ENCODE measurements at places on chromosomes 4 and X.

GRCh38 chrX:13305108-13305507 is 14.7 kb downstream of the ATXN3L start:
- no peak for DNase-seq

GRCh38 chrX:153365670-153366069 is 31.7 kb downstream of the ZNF275 start:
- DNase-seq, result no peak

DNA sequence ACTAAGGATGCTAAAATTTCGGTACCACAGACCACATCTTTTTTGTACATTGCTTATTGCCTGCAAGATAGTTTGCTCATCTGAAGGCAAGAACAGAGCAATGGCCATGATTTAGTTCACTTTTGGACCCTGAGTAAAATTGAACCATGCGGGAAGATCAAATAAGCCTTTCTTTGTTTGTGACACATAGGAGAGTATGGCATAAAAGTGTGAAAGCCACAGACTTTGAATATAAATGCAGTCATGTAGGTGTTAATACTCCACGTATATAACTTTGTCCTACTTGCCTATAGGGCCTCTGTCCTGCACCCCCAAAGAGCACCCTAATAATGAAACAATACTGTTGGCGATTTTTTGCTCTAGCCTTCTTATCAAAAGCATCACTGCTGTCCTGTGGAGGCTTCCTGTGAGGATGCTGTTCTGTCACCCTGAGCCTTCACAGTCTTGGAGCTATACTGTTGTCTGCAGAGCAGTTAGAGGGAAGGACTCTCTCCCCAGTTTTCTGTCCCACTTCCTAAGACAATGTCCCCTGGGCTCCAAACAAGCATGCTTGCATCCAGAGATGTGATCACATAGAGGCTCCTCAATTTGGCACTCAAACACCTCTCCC is 10.2 kb upstream of the CXCL13 start:
- DNase-seq, result no peak

- peak; percentile 89 for DNase-seq
Observed at GRCh38 chrX:139739138-139739537, 31.2 kb upstream of the MCF2 start.

- no peak for DNase-seq
Observed at GRCh38 chr4:138185859-138186645, 56.1 kb downstream of the SLC7A11 start.

GRCh38 chr4:37765741-37766140 is 60.7 kb upstream of the PGM2 start:
- no peak for DNase-seq

DNA sequence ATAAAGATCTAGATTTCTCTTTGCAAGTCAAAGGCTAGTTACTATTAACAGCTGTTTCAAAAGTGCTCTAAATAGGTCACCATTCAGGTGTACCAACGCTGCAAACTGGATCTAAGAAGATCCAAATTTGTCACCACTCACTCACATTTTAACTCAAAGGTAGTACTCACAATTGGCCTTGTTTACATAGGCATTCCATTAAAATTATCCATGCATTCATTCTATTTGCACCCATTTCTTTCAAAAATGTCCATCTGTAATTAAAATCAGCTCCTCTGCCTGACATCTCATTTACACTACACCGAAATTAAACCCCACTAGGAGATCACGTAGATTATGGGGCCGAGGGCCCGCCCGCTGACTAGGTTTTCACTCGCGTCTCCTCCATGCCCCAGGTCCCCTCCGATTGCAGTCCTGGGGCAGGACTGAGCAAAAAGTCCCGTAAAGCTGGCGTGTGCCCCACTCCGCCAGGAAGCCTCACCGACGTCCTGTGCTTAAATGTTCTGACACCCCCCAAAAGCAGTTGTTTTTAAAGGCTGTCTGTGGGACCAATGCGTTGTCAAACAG is 1.3 kb upstream of the ING2 start:
- DNase-seq, result no peak

GRCh38 chrX:14243823-14244222 is 214.1 kb upstream of the GEMIN8 start:
- no peak for DNase-seq

GRCh38 chrX:79259073-79259689 is 108.0 kb downstream of the ITM2A start:
- no peak for DNase-seq

DNA sequence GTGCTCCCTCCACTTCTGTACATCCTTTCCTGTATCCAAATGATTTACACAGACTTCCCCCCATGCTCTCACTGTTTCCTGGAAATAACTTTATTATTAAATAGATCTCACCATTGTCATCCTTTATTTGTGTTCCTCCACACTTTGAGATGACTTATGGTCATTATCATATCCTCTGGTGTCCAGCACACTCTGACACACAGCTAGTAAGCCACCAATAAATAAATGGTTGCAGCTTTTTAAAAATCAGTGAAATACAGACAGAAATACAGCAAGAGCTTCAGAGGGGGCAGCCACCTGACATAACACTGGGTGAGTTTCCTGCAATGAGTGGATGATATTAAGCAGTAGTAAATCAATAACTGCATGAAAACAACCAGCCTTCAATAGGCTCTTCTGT is 2036.4 kb upstream of the AGA start:
- DNase-seq, result no peak

GRCh38 chr4:75371915-75372314 is 142.3 kb downstream of the RCHY1 start:
- DNase-seq, result no peak

GRCh38 chr4:164023214-164023613 is 528.7 kb downstream of the TMA16 start:
- DNase-seq, result no peak

DNA sequence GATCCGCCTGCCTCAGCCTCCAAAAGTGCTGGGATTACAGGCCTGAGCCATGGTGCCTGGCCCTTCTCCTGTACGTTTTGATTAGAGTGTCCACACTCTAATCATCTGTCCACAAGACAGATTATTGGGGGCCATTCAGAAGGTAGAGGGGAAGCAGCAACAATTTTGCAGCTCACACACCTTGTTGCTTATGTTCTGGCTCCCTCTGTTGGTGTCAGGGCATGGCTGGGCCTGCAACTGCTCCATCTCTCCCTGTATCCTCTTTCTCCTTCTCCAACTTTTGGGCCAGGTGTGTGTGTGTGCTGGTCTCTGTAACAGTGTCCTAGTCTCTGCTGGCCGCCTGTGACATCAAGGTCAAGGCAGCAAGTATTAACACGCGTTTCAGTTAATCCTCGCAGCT is 125.5 kb upstream of the MBNL3 start:
- DNase-seq, result no peak

GRCh38 chr4:8041172-8041571 is 101.5 kb upstream of the AFAP1 start:
- no peak for DNase-seq

GRCh38 chr4:113677325-113677724 is 84.2 kb downstream of the CAMK2D start:
- no peak for DNase-seq

GRCh38 chrX:11562570-11562969 is 103.2 kb downstream of the ARHGAP6 start:
- no peak for DNase-seq

GRCh38 chrX:69260169-69260568 is 94.9 kb upstream of the PJA1 start:
- no peak for DNase-seq

GRCh38 chr4:185869427-185869826 is 57.4 kb upstream of the SORBS2 start:
- no peak for DNase-seq

GRCh38 chrX:48715072-48715471 is 18.5 kb downstream of the SUV39H1 start:
- peak; percentile 85 for DNase-seq

DNA sequence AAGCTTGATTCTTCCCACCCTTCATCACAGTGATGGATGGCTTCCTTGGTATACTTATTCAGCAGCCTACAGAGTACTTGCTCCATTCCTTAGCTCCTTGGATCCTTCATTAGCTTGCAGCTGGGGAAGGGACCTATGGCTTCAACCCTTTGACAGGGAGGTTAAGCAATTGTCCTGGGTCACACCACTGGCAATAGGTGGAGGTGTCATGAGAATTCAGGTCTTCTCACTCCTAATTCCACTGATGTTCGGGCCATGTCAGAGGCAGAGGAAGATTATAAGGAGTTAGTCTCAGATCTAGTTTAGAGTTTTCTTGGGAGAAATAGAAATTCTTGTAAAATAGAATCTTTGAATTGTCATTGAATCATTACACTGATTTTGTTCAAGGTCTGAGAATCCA is 24.5 kb downstream of the EREG start:
- DNase-seq, result no peak

DNA sequence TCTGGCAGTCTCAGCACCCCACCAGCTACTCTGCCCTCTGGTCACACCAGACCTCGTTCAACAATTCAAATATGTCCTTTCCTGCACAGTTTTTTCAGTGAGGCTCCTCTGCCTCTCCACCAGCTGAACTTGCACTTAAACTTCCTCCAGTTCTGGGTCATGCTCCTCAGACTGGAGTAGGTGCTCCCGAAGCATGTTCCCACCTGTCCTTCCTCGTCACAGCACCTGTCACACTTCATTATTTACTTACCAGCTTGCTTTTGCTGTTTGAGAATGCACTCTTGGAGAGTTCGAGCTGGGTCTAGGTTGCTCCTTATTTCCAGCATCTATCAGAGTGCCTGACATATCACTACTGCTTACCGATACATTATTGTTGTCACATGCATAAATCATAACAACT is 144.8 kb upstream of the TTC29 start:
- DNase-seq, result peak; percentile 37

GRCh38 chr4:157221426-157221894 is 932 bp downstream of the GRIA2 start:
- no peak for DNase-seq

DNA sequence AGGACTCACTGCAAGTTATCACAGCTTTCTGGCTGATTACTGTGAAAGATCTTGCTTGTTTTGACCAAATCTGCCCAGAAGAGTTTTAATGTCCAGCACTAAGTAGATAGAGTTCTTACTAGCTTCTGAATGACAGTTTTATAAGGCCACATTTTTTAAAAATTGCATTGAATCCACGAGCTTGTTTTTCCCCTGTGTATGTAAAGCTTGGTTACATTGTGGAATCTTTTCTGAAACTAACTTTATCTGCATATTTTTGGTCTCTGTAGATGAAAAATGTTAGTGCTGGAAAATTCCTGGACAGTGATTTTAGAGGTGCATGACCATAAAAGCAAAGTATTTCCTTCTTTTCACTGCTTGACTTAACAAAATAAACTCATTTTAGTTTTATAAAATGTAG is 650.3 kb upstream of the FAM241A start:
- DNase-seq, result no peak

DNA sequence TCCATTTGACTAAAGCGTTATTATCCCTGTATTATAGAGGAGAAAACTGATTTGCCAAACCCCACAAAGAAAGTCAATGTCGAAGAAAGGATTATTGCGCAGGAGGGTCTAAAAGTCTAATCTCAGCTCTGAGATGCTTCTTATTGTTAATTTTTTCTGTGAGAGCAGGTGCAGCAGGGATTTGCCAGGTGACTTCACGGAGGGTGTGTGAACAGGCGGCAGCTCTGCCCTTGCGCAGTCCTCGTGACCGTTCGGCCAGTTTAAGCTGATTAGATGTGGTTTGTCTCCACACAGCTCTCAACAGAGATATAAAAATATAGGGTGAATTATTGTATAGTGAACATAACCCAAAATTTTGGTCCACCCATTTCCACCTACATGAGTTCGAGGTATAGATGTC is 28.5 kb downstream of the TENM3 start:
- no peak for DNase-seq

DNA sequence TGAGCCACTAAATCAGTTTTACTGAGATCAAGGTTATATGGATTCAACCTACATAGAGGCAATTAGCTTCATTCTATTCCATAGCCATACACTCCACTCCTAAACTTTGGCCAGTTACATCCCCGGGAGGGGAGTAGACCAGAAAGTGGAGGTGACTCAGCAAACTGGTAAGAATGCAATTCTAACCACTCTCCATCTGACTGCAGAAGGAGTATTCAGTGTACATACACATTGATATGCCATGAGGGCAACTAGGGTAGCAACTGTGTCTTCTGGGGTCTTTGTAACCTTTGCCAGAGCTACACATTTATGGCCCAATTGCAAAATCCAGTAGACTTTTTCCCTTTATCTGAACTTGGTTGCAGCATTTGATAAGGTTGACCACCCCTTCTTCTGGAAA is 7.6 kb downstream of the SLC25A43 start:
- no peak for DNase-seq

DNA sequence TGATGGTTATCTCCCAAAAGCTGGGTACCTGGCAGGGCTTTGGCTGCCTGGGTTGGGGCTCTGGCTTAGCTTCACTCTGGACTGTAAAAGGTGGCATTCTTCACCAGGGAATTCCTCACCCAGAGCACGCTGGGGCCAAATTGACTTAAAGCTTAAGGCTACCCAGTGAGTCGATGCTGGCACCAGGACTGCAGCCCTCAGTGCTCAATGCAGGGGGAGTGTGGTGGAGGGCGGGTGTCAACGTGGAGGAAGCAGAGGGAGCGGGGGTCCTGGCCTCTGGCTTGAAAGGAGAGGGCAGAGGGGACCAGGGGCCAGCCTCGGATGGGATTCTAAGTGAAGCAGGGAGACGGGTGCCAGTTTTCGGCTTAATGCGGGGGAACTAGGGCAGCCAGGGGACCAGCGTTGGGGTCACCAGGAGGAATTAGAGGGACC is 446 bp upstream of the FAM50A start:
- DNase-seq, result no peak

GRCh38 chr4:84718699-84719098 is 135.8 kb downstream of the CDS1 start:
- DNase-seq, result no peak

DNA sequence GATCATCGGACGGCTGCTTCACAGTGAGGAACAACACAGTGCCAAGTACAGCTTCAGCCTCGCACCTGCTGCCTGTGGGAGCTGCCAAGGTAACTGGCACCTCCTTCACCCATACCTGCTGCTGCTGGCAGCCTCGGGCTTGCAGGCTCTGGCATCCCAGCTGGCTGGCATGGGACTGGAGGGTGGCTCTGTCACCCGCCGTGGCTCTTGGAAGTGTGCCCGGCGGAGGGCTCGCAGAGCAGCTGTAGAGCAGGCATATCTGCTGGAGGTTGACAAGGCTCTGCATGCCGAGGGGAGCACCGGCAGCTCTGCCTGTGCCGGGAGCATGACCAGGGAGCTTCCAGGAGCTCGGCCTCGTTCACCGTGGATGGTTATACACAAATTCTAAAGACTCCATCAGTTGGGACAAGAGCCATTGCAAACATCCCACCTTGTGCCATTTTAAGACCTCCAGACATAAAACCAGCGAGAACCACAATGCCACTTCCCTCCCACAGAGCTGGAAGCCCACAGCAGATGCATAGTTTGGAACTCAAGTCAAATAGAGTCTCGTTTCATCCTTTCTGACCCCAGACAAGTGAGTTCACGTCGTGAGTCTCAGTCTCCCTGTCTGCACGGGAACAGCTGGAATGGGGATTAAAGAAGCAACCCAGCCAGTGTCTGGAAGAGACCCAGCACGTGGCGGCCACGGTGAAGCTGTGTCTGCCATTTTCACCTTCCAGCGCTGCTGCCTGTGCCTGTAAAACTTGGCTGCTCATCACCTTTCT is 84.3 kb upstream of the PSAPL1 start:
- DNase-seq, result peak; percentile 2

- DNase-seq, result no peak
Observed at GRCh38 chrX:40168480-40169011, 70.8 kb upstream of the BCOR start.

All from LHCN-M2 (cell line).